Non-pigmented ciliary epithelial cell (primary cell): ENCODE measurements at places on chromosomes 16 and 17.
A peak's percentile ranks its signal among the peaks of the same experiment; 100 is the strongest.

GRCh38 chr17:52110923-52111581 is 47.5 kb downstream of the CA10 start:
- DNase-seq: no peak

GRCh38 chr17:79361873-79362771 is 248.7 kb downstream of the RBFOX3 start:
- no peak for DNase-seq

- no peak for DNase-seq
Measured at GRCh38 chr16:25699069-25699468, 7.3 kb downstream of the HS3ST4 start.

GRCh38 chr17:49850772-49851386 is 3.0 kb upstream of the TAC4 start:
- no peak for DNase-seq

DNA sequence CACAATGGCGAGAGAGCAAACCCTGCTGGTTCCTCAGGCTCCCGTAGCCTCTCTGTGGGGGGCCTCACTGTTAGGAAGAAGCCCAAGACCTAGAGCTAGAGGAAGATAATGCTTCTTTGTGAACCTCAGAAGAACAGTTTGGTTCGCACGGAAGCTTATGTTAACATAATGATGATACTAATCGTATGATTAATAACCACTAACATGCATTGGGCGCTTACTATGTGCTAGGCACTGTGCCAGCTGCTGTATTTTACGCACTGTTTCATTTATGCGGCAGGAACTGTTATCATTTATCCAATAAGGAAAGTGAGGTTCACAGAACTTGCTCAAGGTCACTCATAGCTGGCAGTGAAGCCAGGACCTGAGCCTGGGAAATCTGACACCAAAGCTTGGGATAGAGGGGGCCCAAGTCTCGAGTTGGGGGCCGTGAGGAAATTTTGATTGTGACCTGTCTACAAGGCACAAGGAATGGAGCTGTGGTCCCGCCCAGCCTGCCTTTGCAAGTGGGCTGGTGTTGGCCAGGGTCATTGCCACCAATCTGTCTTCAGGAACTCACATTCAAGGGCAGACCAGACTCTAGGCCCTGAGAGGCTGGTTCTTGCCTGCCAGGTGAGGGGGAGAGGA is 6.8 kb downstream of the PRCD start:
- DNase-seq: peak; percentile 90

DNA sequence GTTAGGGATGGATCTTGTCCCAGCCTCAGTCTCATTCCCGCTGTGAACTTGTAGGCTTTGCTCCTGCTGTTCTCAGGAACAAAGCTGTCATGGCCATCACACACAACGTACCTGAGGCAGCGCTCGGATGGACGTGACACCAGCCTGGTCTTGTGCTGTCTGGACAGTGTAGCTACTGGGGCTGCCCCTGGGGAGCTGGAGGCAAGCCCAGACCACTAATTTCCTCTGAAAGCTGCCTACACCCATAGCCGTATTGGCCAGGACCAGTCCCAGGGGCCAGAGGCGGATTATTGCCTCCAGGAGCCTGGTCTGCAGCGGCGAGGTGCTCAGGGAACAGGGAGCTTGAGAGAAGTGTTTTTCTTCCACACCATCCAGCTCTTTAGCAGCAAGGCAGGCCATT is 11.7 kb downstream of the ZNHIT3 start:
- DNase-seq: no peak

DNA sequence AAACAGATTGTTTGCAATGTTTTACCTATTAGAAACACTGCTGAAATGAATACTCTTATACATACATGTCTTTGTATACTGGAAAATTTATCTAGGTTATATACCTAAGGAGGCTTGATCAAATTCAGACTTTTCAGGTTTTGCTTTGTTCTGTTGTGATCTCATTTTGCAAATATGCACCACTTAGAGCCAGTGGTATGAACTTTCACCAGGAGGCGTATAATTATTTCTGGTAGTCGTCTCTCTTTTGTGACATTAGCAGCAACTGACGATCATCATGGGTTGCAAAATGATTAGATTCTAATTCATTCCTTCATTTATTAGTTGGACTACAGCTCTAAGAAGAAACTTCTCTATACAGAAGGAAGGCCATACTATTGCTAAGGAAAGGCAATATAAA is 26.9 kb downstream of the AP1G1 start:
- DNase-seq: peak; percentile 15

DNA sequence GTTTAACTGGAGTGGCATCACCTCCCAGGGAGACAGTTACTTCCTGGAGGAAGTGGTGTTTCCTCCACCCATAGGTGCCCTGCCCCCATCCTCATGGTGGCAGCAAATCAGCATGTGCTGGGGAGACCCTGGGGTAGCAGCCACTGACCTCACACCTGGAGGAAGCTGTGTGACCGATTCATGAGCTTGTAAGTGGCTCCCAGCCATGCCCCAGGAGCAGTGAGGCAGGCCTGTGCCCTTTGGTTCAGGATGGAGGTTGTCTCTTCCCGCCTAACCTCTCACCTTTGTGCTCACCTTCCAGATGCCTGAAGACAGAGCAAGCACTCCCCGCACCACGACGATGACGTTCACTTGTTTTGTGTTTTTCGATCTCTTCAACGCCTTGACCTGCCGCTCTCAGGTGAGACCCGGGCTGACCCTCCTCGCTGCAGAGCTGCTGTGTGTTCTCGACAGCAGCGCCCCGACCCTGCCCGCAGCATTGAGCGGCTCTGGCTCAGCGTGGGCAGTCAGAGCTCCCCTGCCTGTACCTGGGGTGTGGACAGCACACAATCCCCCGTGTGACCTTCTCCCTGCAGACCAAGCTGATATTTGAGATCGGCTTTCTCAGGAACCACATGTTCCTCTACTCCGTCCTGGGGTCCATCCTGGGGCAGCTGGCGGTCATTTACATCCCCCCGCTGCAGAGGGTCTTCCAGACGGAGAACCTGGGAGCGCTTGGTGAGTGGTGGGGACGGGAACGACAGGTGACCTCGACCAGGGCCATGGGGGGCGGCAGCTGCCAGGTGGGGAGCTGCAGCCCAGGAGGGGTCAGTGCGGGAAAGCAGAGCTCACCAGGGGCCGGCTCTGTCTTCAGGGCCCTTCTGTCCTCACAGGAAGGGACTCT is 42.8 kb downstream of the MEAK7 start:
- no peak for DNase-seq

DNA sequence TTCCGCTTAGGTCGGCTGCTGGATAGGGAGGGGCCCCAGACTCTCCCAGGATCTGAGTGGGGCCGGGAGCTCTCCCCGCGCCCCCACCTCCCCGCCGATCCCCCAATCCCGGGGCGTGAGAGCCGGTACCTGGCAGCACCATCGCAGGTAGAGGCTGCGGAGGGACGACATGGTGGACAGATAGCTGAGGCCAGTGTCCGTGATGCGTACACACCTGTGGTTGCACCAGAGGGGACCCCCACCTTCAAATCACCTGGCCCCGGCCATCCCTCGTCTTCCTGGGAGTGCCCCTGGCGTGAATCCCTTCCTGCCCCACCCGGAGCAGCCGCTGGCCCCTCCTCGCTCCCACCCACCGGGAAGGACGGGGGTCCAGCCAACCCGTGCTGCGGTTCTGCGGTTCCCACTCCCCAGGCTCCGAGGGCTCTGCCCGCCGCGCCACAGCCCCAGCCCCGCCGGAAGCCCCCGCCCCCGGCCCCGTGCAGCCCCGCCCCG is 4.7 kb upstream of the WDR24 start:
- no peak for DNase-seq

DNA sequence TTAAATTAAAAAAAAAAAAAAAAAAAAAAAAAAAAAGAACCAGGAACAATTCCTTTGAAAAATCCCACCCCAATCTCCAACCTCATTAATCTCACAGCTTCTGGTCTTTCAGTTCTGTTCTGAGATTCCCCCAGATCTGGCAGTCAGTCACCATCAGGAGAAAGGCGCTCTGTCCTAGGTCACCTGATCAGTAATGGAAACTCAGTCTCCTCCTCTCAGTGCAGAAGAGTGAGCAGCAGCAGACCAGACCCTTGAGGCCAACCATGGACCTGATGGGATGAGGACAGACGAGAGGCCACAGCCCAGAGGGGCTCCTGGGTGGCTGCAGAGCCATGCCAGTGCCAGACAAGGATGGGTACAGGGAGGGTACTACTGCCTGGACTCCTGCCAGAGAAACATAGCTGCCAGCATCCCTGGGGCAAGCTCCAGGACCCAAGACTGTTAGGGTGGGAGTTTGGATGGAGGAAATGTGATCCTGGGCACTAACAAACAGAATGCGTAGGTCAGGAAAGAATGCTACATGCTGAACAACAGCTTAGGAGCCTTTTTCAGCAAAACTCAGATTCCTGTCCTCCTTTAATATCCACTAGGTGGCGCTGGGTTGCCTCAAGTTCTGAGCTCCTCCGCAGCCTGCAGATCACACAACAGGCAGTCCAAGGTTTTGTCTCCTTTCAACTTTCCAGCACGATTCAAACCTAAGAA is 28.7 kb downstream of the MPG start:
- peak; percentile 59 for DNase-seq

GRCh38 chr17:72745241-72745640 is 347.2 kb downstream of the SLC39A11 start:
- no peak for DNase-seq

DNA sequence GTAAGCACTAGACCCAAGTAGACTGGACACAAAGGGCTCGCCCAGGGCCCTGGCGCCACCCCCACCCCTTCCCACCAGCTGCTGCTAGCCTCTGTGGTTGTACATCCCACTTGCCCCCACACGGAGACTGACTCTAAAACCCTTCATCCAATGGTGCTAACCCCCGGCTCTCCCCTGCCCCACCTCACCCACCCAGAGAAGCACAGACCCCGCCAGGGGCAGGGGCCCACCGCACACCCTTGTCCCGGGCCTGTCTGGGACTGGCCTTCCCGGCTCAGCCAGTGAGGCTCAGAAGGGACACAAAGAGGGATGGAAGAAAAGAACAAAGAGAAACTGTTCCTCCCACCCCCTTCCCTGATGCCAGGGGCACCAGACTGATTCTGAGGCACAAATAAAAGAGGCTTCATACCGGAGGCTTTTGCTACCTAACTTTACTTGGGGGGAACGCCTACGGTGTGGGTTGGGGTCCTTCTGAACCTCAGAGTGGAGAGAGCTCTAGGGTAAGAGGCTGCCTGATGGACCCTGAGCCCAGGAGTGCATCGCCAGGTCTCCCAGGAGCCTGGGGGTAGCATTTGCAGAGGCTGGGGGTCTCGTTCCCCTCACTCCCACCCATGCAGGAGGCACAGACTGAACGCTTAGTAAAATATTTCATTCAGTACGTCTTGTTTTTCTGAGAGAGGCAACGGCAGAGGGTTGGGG is 8.2 kb downstream of the CORO6 start:
- no peak for DNase-seq

- no peak for DNase-seq
Measured at GRCh38 chr17:12789481-12790248, at the start of gene ARHGAP44. Gene ARHGAP44 (plus strand): TSS chr17:12789498. CDS start chr17:12789839, 341 bp downstream.

DNA sequence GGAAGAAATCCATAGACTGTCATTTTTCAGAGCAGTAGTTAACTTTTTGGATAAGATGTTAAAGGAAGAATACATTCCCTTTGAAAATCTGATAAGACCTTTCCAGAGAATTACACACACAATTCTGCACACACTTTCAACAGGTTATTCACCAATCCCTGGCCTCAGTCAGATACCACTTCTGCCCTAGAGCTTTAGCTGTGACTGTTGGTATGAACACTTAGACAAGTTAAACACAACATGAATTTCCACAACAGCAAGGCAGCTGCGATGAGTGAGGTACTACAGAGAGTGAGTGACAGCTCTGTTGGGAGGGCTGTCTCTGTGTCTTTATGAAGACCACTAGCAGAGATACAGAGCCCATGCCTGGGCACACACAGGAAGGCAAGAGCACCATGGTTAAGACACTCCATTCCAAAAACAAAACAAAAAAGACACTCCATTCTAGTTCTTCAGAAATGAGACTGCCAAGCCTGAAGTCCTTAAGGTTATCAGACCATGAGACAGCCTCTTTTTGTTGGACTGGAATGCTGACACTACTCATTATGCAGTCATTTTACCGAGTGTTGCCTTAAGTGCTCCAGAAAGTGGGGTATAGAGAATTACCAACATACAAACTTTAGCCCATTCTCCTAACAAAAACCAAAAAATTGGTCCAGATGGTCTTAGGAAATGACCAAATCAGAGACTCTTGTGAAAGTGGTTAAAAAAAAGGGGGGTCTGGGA is 42.4 kb downstream of the TOM1L2 start:
- no peak for DNase-seq

- no peak for DNase-seq
Measured at GRCh38 chr16:12259651-12260050, 283.1 kb downstream of the SNX29 start.

GRCh38 chr17:46942441-46943217 is 19.7 kb downstream of the GOSR2 start:
- no peak for DNase-seq

- DNase-seq: no peak
Measured at GRCh38 chr17:2374549-2375285, 26.1 kb downstream of the MNT start.

- no peak for DNase-seq
Measured at GRCh38 chr16:56319376-56319775, 106.0 kb downstream of the AMFR start.
